ENCODE measurements at places on chromosomes 12 and 14.

DNA sequence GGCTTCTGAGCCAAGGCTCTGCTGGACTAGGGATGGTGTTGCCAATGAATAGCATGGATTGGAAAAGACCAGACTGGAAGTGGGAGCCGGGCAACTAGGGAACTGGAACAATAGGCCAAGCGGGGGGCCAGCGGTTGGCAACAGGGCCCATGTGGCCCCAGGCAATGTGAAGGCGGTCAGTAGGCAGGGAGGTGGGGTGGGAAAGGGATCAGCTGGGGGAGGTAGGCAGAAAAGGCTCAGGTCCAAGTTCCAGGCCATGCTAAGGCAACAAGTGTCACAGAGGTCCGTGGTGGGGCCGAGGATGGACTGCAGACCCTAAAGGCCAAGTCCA is 14.9 kb upstream of the MLXIP start:
- DNase-seq = no peak

DNA sequence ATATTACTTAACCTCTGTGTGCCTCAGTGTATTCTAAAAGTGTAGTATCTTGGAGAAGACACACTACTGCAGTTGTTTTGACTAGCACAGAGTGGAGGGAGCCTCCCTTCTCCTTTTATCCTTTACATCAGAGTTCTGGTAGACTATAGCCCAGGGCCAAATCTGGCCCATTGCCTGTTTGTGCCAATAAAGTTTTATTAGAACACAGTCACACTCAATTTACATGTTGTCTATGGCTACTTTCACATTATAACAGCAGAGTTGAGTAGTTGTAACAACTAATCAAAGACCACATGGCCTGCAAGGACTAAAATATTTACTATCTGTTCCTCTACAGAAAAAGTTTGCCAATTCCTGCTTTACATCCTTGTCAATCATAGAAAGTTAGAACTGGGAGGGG is 27.7 kb upstream of the IGF1 start:
- DNase-seq = no peak

DNA sequence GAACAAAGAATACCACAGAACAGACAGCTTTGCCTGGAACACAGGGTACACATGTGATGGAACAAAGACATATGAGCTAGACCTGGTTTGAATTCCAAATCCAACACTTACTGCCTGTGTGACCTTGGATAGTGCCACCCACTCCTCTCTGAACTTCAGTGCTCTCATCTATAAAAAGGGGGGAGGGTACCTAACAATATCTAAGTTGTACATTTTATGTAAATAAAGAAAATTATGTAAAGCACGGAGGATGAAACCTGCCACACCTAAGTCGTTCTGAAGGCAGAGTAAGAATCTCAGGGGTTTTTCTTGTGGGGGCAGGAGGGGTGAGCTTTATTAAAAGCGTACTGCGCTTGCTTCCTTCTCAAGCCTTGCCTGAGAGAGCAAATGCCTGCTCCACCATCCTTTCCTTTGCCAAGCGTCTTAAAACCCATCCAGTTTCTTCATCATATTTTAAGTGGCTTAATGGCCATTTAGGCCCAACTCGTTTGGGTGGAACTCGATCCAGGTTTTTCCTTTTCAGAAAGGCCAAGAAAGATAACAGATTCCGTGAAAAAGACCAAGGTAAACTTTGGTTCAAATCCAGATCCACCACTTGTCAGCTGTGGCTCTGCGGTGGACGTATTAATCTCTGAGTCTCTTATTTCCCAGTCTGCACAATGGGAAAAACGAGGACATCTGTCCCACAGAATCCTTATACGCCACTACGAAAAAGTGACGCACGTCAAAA is 946 bp downstream of the DDX24 start:
- no peak for DNase-seq

DNA sequence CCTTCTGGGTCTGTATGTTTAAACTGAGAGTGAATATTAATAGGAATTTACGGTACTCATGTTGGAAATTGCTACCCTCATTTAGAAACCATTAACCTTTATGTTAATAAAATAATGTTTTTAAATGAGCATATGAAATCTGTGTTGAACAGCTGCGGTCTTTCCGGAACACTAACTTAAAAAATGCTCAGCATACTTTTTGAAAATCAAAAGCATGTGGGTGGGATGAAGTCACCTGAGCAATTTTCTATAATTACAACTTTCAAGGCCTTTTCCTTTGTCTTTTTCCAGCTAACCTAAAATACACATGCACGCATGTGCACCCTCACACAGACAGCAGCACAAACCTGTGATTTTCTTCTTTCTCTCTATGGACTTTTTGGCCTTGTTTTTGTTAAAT is 39.8 kb downstream of the BORCS5 start:
- DNase-seq = no peak

GRCh38 chr14:105097794-105098127 is 32.5 kb upstream of the GPR132 start:
- DNase-seq = no peak

- no peak for DNase-seq
Measured at GRCh38 chr14:76497550-76498462, 121.9 kb downstream of the ESRRB start.

DNA sequence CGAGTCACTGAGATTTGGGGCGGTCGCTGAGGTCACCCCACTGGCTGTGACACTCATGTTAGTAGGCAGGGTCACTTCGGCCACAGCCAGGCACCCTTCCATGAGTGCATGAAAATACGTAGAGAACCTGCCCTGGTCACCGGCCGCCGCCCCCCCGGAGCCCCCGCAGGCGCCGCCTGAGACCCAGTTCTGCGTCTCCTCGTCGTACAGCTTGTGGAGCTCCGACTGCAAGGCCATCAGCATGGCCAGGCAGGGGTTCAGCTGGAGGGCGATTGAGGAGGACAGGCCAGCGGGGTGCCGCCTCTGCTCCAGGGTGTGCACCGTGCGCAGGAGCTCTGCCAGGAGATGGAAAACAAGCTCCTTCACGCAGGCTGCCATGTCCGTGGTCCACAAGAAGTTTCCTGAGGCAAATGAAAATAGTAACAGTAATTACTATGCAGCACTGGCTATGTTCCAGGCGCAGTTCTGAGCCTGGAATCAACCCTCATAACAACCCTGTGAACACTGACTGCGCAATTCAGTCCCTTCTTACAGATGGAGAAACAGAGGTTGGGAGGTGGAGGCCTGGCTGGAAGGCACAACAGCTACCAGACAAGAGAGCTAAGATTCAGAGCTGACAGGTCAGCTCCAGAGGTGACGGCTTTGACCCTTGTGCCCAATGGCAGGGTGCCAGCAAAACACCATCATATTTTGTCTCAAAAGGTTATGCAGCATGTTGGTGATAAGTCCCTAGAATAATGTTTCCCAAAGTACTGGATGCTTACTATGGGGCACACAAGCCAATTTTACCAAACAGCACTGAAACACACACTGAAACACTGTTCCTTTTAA is 59.9 kb downstream of the TRAFD1 start:
- DNase-seq = no peak

- no peak for DNase-seq
Measured at GRCh38 chr14:74302152-74302628, 544 bp downstream of the ABCD4 start.

- no peak for DNase-seq
Measured at GRCh38 chr12:107513184-107513583, 172.4 kb upstream of the PWP1 start.

GRCh38 chr12:88509347-88509746 is 70.9 kb downstream of the KITLG start:
- DNase-seq = no peak

GRCh38 chr12:54053751-54054741 is at the start of gene HOXC4:
TSS of gene HOXC4 (plus strand) at chr12:54053835. CDS start at chr12:54053923, 88 bp downstream.
- DNase-seq = no peak

DNA sequence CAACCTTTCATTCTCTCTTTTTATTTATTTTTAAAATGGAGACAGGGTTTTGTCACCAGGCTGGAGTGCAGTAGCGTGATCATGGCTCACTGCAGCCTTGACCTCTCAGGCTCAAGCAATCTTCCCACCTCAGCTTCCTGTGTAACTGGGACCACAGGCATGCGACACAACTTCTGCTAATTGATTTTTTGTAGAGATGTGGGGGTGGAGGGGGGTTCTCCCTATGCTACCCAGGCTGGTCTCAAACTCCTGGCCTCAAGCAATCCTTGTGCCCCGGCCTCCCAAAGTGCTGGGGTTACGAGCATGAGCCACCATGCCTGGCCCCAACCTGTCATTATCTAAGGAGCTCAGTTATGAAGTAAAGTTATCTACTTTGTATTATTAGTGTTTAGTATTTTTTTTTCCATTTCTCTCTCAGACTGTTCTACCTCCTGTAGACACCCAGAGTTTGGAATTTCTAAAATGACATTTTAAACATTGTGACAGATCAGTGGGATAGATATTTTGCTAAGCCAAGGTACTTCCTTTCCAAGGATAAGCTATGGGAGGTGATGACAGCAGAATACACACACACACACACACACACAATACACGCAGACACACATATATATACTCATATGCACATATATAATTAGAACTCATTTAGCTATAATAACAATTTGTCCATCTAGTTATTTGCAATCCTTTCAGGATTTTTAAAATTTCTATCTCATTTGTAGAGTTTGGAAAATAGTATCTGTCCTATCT is 2.1 kb upstream of the USP44 start:
- no peak for DNase-seq

DNA sequence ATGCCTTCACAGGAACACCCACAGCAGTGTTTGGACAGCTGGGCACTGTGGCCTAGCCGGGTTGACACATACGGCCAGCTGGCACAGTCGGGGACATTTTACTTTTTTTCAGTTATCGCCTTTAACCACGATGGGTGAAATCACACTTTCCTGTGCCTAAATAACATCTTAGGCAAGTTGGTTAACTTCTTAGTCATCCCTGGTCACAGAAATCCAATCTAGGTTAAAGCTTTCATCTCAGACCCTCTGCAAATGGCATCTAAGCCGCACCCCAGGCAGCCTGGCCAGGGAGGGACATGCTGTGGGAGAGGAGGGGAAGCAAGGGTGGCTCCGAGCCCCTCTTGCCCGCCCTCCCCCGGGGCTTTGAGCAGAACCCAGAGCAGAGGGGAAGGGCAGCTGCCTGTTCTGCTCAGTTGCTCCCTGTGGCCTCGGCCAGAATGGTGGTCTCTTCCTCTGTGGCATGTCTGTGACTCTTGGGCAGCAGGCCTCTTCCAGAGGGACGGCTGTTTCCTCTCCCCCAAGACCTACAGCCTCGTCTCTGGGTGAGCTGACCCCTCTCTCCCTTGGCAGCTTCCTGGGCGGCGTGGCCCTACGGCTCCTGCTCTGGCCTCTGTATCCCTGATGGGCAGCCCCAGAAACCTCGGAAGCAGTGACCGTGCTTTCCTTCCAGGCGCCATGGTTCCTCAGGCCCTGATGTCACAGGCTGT is 85.4 kb upstream of the DYNC1H1 start:
- no peak for DNase-seq

GRCh38 chr14:95198320-95198719 is 41.0 kb upstream of the DICER1 start:
- DNase-seq = no peak

- DNase-seq = no peak
Measured at GRCh38 chr14:80215081-80215480, 3.8 kb upstream of the DIO2 start.

- DNase-seq = no peak
Measured at GRCh38 chr12:62256408-62257096, 3.7 kb upstream of the USP15 start.

DNA sequence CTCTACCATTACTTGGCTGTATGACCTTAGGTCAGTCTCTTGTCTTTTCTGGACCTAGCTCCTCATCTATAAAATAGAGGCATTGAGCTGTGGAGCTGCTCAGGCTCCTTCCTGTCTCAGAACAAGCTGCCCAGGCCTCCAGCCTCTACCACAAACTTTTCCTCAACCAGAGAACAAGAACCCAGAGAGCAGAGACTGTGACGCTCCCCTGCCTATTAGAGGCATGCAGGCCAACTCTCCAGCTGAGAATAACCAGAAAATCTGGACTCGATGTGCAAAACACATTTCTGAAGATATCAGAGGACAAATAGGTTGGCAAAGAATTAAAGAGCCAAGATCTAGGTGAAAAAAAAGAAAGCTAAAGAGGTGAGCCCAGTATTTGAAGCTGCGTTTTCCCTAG is 17.8 kb upstream of the PNMA1 start:
- DNase-seq = no peak

DNA sequence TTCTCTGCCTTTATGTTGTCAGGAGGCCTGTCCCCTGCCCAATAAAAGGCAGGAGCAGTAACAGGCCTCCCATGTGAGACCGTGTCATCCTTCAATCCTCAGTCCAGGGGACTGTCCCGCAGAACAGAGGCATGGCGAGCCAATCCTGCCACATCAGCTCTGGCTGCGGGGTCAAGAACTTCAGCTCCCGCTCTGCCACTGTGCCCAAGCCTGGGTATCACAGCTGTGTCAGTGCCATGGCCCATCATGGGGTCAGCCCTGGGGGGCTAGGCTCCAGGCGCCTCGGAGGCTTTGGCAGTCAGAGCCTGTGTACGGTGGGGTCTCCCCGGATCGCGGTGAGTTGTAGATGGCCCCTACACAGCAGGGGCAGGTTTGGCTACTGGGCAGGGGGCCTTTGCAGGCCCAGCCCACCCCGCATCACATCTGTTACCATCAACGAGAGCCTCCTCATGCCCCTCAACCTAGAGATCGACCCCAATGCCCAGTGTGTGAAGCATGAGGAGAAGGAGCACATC is 19.9 kb upstream of the KRT83 start:
- DNase-seq = no peak

DNA sequence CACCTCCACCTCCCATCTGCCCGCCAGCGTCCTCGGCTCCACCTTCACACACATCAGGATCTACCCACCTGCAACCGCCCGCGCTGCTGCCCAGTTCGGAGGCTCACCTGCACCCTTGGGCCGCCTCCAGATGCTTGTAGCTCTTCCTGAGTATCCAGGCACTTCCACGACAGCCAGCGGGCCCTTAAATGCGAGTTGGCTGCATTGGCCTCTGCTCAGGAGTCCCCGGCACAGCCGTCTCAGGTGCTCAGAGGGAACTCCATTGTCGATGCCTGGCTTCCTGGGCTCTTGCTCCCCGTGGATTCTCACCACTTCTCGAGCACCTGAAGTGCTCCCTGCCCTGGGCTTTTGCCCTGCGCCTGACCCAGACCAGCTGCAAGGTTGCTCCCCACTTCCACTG is 21.9 kb upstream of the CDCA4 start:
- no peak for DNase-seq

DNA sequence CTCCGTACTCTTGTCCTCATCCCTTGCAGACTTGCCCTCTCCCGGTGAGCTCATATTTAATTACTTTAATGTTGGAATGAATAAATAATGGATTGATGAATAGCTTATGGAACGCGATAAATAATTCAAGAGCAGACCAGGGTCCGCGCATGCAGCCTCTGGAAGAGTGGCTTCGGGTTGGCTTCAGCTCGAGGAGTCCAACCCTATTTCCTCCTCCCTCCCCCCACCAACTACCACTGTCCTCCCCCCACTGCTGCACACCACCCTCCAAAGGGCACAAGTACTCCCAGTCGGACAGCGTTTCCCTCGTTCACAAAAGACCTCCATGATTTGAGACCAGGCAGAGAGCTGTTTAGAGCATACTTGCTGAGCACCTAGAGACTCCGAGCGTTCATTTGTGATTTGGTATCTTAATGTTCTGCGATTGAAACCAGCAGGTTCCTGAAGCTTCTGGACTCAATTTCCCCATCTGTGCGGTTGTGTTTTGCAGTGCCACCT is 647 bp upstream of the SIX1 start:
- no peak for DNase-seq

Data from stimulated activated CD4-positive, alpha-beta T cell treated with anti-CD3 and anti-CD28 coated beads, Interleukin-15, amount 100 ng/mL, for 1 hour (primary cell).